ENCODE measurements at places on chromosomes 4 and X.

DNA sequence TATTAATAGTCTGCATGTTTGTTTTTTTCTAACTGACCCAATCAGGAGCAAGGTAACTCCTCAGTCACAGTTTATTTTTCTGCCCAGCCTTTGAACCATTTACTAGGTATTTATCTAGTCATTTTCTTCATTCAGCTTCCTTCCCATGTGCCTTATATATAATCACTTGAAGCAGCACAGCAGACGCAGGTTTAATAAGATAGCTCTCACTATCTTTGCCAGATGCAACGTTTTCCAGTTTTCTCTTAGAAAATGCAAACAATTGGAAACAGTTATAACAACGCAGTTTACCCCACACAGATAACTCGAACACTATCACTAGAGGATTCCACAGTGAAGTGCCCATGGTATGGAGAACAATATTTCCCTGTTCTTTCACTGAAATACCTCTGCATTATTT is 56.4 kb upstream of the NFKB1 start:
- no peak for DNase-seq

- no peak for DNase-seq
These were observed 236.2 kb downstream of the FRAS1 start for GRCh38 chr4:78293348-78293747.

DNA sequence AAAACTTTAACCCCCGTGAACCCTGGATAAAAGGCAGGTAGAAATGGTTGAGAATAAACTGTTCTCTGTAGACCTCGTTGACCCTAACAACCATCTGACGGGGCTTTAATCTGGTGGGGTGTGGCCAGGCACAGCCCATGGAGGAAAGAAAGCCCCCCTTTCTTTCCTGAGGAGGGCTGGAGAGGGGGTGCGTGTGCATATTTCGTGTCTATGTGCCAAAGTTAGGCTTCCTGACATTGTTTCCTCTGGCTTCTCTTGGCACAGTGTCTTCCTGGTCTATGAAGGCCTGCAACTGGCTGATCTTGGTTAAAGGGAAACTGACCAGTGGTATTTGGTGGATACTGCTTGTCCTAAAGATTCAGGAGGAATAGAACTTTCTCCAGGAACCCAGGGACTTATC is 97.1 kb downstream of the MGST2 start:
- DNase-seq: no peak

GRCh38 chrX:16659321-16659720 is 9.4 kb downstream of the S100G start:
- DNase-seq: no peak

DNA sequence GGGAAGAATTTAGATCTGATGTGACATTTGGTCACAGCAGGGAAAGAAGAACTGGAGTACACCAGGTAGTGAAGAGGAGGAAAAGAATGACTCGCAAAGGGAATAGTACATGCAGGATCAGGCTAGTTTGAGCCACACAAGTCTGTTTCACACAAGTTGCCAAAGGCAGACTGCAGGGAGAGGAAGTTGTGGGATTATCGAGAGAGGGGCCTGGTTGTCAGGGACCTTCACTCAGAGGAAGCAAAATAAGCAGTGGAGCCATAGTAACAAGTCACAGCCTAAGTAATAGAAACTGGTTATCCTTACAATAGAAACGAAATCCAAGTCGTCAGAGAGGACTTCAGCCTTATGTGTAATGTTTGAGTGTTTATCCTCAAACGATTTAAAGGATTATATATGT is 316.7 kb upstream of the HTR2C start:
- no peak for DNase-seq

- no peak for DNase-seq
These were observed 16.8 kb downstream of the SMAD1 start for GRCh38 chr4:145498430-145498829.

- no peak for DNase-seq
These were observed 28.8 kb upstream of the TRPC3 start for GRCh38 chr4:121980643-121981042.

DNA sequence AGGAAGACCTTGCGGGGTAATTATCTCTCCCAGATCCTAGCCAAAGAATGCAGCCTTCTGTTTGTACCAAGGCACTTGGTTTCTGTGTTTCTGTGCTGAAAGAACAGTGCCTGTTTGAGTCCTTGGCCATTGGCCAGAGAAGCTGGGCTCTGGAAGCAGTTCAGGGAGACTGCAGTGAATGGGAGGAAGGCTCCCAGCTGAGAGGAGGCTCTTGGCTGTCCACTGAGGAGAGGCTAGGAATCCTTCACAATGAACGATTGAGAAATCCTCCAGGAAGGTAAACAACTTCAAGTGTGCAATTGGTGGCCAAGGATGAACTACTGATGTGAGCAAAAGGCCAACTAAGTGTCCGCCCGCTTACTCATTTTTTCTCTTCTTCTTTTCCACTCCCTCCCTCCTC is 61.3 kb downstream of the HS3ST1 start:
- DNase-seq: no peak

DNA sequence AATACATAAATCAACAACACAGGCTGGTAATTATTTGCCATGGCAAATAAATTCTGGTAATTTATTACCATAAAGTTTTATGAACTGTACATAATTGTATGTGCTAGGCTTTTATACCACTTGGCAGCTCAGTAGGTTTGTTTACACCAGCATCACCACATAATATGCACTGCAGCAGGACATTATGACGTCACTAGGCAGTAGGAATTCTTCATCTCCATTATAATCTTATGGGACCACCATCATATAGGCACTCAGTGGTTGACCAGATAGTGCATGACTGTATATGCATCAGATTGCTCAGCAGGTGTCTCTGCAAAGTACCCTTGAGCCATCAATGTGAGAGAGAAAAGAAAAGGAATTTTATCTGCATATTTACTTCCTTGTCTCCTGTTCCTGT is 295.4 kb downstream of the CFAP47 start:
- no peak for DNase-seq

DNA sequence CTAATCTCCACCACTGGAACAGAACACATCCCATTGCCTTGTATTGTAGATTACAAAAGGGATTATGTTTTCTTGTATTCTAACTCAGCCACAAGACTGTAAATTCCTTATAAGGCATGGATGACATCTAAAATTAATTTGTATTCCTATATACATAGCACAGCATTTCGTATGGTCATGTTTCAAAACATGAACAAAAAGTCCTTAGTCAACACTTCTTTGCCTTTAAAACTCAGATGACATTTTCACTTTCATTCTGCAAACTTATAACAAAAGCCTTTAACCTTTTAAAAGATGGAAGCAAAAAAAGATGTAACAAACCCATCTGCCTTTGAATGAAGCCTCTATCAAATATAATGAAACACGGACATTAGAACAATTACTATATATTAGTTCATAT is 181.3 kb downstream of the IQCM start:
- DNase-seq: no peak

DNA sequence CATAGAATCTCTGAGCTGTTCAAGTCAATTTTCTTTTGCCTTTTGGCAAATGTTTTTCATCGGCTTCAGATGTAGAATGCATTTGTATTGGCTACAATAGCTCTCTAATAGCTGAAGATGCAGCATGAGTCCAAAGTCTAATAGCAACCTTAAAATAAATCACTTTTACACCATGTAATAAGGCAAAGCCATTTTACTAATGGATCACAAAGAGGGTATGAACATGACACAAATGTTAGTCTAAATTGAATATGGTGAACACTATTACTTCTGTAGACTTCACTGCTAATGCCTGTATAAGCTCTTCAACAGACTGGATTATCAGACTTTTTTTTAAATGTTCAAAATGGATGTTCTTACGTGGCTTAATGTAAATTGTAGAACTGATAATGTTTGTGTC is 645.3 kb downstream of the TLL1 start:
- no peak for DNase-seq

GRCh38 chr4:152610131-152610530 is 69.7 kb downstream of the TMEM154 start:
- DNase-seq: no peak

- no peak for DNase-seq
These were observed 13.5 kb downstream of the LETM1 start for GRCh38 chr4:1842339-1842895.

DNA sequence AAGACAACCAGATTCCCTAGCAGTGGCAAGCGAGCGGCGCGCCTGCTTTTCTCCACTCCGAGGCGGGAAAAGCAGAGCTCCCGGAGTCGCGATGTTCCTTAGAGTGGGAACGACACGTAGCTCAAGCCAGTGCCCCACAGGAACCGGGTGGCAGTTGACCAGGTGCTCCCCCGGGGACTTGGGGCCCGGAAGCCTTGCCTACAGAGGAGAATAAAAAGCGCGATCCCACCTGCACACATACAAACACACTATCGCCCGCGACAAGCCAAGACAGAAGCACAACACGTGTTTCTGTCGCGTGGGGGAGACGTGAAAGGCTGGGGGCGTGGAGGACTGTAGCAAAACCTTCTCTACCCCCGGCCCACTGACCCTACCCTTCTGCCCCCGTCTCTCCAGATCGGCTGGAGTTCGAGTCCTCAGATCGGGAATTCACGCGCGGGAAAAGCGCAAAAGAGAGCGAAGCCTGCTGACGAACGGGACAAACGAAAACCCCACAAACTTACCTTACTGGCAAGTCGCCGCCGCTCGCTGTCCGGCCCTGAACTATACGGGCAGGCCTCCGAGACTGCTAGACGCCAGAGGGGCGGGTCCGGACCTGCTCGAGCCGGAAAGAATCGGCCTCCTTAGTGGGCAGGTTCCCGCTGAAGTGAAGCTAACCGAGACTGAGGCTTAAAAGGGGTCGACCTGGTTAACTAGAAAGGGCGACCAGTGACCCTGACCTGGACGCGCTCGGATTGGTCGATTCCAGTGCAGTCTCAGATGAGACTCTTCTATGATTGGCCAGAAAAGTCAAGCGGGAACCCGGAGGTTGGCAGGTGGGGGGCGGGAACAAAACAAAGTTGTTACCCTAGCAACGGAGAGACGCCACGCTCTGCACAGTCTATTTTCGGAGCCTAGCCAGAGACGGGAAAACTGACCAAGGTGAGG is at the start of the genes DNAAF6 and NUP62CL:
DNAAF6 (plus strand) TSS at position 842 of the 927 bp plus-strand sequence. CDS start 6,265 bp downstream, outside the sequence.
NUP62CL (minus strand) TSS at position 664 of the 927 bp plus-strand sequence. CDS start 31,287 bp downstream, outside the sequence.
- peak; percentile 1 for DNase-seq

DNA sequence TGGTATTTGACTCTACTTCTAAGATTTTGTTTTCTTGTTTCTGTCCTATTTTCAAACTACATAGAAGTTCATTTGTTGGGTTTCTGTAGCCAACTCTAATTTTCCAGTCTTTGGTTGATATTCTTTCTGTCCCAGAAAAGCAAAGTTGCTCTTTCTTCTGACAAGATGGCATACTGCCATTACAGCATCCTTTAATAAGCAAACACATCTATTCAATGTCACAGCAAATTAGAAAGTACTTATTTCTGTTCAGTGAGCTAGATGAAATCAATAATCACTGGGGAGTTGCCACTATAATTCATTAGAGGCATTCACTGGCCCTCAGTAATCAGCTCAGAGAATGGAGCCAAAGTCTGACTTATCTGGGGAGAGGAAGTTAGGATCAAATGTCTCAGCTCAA is 1258.0 kb upstream of the IGFBP7 start:
- DNase-seq: no peak

DNA sequence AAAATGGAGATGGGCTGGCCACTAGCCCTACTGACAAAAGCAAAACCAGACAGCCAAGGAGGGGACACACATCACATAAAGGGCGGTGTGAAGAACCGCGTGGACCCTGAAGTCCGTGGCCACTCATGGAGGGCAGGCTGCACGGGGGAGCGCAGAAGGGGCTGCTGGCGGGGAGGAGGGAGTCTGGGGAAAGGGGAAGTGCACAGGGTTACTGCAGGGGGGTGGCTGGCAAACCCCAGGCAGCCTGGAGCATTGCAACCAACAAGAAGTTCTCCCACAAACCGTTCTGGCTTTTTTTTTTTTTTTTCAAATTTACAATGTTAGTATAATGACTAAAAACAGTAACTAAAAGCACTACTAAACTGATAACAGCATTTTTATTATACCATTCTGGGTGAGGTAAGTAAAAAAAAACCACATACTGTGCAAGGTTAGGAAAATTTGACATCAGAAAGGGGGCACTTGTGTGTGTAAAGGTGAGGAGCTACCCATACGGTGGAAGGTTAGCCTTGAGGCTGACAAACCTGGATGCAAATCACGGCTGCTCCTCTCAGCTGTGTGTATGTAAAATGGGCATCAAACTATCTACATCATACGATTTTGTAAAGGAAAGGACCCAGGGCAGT is 87.1 kb downstream of the TSPAN5 start:
- DNase-seq: no peak

GRCh38 chrX:7242613-7243012 is 94.7 kb upstream of the PUDP start:
- no peak for DNase-seq

DNA sequence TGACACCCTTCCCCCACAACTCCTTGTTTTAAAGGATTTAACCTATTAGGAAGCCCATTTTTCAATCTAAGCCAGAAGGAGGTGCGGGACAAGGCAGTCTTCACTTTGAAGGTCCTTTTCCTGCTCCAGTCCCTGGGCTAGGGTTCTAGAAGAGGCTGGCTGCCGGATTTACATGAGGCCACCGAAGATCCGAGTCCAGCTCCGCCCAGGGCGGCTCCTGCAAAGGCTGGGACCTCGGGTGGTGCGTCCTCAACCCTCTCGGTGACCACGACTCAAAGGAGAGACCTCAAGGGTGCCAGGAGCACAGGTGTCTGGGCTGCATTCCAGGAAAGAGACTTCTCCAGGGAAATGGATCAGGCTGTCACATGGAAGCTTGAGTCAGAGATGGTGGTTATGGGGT is 471.6 kb downstream of the PCDH19 start:
- no peak for DNase-seq

DNA sequence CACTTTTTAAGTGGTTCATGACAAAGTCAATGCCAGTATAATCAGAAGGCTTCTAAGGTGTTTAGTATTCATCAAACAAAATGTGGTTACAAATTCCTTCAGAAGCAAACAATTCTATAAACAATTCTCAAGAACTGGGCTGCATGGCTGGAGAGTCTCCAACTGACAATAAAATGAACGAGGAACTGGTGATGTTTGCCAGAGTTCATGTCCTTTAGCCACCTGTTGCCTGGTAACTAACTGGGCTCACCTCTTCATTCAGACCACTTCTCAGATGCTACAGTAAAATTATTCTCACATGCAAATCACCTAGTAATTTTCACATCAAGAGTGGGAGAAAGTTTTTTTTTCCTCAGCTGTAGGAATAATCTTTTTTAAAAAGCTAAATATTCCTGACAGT is 53.3 kb downstream of the CAMK2D start:
- DNase-seq: peak; percentile 24

Measured in NAMALWA (cell line).